ENCODE measurements at places on chromosomes 3 and 15.

DNA sequence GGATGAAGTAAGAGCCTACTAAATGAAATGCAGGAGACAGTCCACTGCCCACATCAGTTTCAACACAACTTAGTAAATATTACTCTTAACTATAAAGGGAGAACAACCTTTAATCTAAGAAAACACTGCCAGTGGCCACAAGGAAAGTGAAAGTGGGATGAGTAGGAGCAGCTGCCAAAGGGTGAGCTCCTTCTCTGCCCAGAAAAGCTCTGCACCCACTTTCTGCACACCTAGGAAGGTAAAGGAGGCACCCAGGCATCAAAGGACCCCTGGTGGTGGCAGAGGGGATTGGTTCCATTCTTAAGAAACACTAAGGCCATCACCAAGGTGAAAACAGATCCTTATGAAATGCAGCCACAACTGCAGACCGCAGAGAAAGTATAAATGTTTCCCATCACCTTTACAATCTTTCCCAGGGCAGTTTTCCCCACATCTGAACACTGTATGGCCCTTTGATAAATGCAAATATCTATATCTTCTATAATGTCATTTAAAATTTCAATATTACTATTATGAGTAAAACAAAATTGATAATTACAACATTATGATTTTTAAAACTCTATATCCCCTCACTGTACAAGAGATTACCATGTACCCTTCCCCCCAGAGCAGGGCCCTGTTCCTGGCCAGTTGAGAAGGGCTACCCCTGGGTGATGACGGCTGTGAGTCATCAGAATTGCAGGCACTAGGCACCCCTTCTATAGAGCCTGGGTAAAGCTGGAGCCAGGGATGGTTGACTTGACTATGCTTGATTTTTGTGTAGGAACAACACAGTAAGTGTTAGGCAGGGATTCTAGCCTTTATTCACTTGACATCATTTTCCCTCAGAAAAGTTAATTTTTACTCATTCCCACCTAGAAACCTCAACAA is 92.0 kb downstream of the SNRK start:
- DNase-seq, result peak; percentile 53

- no peak for DNase-seq
Measured at GRCh38 chr15:94263341-94264273, 32.2 kb downstream of the MCTP2 start.

- peak; percentile 8 for DNase-seq
Measured at GRCh38 chr15:85543741-85544155, 163.3 kb downstream of the AKAP13 start.

- peak; percentile 19 for DNase-seq
Measured at GRCh38 chr15:29103824-29104565, 165.6 kb downstream of the NSMCE3 start.

DNA sequence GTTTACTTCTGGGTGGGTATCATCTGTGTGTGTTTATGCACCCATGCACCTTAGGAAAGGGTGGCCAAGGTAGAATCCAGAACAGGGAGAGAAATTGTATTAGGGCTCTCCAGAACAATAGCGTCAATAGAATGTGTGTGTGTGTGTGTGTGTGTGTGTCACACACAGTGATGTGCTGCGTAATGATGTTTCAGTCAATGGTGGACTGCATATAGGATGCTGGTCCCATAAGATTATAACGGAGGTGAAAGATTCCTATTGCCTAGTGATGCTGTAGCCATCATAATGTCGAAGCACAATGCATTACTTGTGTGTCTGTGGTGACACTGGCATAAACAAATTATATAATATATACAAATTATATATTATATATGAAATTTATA is 69.3 kb upstream of the PRR23C start:
- DNase-seq, result no peak

DNA sequence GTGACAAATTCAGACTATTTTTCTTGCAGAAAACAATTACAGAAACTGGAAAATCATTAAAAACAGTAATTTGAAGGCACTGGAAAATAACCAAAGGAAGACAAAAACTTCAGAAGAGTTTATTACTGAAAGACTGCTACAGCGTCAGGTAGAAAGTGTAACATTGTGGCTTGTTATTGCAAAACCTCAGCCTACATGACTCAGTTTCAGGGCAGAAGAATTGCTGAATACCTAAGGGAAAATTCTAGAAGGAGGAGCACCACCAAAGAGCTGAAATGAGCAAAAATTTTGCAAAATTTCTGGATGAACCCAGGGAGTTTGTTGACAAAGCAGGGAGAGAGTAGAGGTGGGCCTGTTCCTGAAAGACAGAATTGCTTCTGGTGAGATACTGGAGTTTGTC is 219.6 kb downstream of the C3orf38 start:
- DNase-seq, result no peak

GRCh38 chr15:39438799-39439592 is 141.9 kb upstream of the THBS1 start:
- DNase-seq, result no peak

- DNase-seq, result no peak
Measured at GRCh38 chr15:68425428-68426060, 6.4 kb downstream of the ITGA11 start.

GRCh38 chr3:111971533-111972130 is 7.2 kb upstream of the ABHD10 start:
- no peak for DNase-seq

GRCh38 chr15:56082263-56082761 is 88.9 kb upstream of the NEDD4 start:
- no peak for DNase-seq

GRCh38 chr15:75455982-75456531 is 4.6 kb upstream of the SIN3A start:
- DNase-seq, result no peak

DNA sequence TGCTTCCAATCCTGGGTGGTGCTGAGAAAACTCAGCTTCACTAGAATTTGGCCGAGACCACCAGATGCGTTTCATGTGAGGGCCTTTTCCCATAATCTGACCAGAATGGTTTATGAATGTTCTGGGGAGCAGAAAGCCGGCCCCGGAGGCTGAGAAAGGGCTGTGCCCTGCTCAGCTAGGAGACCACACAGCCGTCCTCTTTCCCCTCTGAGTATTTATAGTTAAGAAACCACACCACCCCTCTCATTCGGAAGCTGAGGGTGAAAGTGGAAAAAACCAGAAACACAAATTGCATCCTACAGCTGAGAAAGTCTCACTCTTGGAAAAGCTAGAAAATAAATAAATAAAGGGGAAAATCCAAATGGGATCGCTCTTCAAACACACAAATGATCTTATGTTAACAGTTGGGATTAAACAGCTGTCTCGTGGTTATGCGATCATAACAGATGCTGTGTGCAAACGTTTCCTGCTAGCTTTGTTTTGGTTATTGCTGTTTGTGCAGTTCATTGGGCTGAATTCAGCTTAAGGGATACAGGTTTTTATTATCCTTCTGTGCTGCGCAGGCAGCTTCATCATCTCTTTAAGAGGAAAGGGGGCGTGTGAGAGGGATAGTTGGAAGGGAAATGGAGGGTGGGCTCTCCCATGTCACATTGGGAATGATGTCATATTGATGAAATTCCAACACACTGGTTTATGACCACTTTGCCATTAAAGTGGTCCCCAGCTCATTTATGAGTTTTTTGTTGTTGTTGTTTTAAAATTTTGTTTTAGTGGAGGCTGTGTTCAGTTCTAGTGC is 1026.2 kb upstream of the NR2F2 start:
- DNase-seq, result no peak

GRCh38 chr3:116188231-116188785 is 257.0 kb downstream of the LSAMP start:
- no peak for DNase-seq

DNA sequence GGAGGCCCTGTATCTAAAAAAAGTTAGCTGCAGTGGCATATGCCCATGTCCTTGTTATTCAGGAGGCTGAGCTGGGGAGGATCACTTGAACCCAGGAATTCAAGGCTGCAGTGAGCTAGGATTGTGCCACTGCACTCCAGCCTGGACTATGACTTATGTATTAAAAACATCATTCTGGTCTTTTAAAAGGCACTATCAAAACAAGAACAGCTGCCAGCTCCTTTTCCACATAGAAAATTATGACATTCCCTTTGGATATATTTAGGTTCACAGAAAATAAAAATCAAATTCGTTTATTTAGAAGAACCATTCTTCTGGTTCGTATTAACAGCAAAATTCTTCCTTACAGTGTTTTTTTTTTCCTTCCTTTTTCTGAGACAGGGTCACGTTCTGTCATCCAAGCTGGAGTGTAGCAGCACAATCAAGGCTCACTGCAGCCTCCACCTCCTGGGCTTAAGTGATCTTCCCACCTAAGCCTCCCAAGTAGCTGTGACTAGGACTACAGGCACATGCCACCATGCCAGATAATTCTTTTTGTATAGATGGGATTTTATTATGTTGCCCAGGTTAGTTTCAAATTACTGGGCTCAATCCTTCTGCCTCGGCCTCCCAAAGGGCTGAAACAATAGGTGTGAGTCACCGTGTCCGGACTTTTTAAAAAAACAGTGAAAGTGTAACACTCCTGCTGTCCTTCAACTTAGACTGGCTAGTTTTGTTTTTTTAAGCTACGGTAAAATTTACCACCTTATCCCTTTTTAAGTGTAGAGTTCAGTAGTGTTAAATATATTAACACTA is 13.9 kb downstream of the ICE2 start:
- DNase-seq, result no peak

DNA sequence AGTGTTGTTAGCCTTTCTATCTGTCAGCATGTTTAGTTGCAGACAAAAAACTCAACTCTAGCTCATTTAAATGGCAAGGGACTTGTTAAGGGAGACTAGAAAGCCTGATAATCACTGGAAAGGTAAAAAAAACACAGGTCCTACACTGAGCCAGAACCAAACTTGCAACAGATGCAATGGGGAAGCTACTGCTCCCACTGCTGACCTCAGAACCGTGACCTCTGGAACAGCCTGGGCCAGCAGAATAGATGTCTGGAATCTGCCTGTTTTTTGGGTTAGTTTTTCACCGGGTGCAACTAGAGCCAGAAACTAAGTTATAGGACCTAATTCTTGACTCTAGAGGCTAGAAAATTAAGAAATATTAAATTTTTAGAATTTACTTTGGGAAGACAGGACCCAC is 32.5 kb upstream of the ARL14 start:
- DNase-seq, result no peak

DNA sequence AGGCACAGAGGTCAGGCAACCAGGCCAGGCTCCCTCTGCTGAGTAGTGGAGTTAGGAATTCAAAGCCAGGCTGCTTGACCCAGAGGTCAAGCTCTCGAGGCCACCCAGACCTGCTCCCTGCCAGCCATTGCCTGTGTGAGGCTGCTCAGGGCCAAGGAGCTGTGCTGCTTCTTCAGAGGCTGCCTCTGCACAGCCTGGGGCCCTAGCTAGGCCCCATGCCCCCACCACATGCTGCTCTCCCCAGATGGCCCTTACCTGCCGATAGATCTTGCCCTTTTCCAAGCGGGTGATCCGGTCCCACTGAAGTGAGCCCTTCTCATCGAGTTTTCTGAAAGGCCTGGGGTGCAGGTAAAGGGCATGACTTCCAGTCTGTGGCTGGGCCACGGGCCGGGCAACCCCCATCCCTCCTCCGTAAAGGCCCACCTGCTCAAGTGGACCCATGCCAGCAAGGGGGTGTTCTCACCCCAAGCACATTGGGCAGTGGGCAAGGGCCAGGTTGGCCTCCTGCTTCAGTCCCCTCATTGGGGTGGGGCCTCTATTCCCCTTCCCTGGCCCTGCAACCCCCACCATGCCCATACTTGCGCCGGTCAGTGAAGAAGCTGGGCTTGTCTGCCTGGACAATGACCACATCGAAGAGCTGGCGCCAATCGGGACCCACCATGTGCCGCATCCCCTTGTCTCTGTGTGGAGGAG is 6.5 kb downstream of the NT5DC2 start:
- no peak for DNase-seq

DNA sequence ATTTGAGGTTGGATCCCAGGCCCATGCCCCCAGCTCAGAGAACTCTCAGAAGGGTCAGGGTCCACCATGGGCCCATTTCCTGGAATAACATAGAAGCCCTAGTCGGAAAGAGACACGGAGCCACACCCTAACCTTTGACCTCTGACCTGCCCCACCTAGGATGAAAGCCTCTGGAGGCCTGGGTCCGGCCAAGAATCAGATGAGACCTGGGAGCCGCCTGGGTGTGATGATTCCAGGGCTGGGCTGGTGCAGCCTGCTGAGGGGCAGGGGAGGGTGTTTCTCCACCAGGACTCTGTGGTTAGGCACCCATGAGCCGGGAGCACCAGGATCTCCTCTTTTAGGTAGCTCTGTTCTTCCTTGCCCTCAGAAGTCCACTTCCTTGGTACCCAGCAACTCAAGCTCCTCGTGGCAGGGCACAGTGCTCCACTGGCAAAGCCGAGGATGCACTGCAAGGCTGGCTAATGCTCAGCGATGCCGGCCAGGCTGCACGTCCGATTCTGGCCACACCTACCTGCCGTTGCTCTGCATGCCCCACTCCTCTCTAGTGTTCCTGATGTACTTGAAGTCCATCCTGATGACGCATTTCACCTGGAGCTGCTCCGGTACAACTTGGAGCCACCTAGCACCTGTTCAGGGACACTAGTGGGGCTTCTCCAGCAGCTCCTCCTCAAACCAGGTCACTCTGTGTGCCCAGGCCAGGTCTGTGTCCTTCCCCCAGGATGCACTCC is 57.4 kb downstream of the ZNF445 start:
- DNase-seq, result no peak

GRCh38 chr3:134037168-134037567 is 7.4 kb upstream of the SLCO2A1 start:
- DNase-seq, result no peak
